ENCODE measurements at places on chromosomes 5 and 9.
A peak's percentile ranks its signal among the peaks of the same experiment; 100 is the strongest.

GRCh38 chr9:85511746-85512145 is 230.0 kb downstream of the AGTPBP1 start:
- DNase-seq, result no peak

- no peak for DNase-seq
Measured at GRCh38 chr9:78898234-78898633, 601.3 kb downstream of the PSAT1 start.

DNA sequence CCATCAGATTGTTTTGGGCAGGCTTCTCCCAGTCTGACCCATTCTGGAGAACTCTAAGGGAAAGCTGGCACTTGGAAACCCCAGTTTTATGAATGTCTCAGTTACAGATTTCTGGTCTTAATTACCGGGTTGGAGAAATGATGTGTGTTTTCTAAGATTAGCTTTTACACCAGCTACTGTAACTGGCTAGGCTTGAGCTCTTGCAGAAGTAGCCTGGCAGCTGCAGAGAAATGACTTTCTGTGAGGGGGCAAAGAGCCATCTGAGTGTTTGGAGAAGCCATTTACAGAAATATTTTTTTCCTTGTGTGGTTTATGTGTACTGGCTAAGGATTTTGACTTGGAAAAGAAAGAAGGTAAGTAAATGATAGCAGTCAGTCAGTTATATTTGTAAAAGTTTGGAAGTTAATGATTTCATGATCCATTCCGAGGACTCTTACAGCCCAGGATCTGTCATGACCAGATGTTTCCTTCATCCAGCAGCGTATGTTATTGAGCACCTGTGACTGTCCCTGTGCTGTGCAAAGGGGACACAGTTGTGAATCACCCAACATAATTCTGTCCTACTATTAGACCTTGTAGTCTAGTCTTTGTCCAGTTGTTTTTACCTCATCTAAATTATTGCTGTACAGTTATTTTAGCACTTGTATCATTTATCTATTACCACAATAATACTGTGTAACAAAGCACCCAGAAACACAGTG is 53.7 kb upstream of the GDNF start:
- no peak for DNase-seq

- DNase-seq, result no peak
Measured at GRCh38 chr9:21904776-21905175, 89.4 kb downstream of the CDKN2A start.

- no peak for DNase-seq
Measured at GRCh38 chr5:126587551-126588390, 7.2 kb downstream of the ALDH7A1 start.

- no peak for DNase-seq
Measured at GRCh38 chr9:128393145-128393775, 22.1 kb downstream of the URM1 start.

DNA sequence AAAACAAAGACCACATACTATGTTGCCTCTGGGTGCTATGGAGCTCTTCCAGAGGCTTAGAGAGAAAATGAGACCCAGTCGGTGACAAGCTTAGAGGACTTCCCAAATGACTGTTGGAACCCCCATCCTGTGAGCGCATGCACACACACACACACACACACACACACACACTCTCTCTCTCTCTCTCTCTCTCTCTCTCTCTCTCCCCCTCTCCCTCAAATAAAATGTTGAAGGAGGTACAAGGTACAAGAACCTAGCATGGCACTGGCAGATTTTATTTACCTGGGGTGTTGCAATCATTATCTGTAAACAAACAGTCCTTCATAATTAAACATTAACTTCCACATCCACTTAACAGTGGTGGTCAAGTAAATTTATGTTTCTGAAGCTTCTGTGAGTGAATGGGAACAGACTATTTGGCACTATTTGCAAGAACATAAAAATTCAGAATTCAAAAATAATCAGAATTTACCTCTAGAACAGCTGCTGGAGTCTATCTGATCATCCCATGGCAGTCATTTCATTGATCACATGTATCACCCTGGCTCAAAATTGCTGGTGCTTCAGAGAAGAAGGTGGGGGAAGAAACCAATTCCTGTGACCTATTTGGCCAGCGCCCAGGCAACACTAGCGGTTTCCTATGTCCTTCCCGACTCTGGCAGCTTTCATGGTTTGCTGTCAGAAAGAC is 24.9 kb downstream of the TRPM3 start:
- no peak for DNase-seq

DNA sequence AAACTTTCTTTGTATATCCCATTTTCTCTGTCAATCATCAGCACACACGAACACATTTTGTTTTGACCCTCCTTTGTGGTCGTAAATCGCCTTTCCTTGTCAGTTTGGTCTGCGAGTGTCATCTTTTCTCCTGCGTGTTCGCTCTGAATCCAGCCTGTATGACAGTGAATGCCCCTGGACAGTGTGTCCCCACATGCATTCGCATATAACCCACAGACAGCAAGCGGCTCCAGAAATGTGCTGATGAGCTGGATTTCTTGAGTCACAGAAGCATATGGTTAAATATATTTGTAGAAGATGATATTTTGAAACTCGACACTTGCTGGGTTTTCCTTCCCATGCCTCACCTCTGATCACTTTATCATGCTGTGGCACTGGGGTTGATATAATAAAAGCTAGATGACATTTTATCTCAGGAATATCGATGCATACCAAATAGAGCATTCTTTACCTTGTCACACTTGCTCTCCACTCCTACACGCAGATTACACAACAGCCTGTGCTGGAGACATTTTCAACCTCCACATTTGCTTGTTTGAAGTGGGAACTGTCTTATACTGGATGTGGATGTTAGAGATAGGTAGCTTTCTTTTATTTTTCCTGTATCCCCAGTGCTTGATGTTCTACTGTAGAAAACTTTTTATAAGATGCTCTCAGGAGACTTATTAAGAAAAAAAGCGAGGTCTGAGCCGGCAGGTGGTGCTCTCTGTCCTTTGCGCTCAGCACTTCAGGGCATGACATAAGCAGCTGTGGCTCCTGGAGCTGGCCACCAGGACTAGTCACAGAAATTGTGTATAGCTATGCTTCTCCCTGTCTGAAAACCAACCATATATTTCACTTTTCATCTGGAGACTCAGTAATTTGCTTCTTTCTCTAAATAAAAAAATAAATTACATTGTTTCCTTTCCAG is 215.1 kb downstream of the SH3GL2 start:
- no peak for DNase-seq

DNA sequence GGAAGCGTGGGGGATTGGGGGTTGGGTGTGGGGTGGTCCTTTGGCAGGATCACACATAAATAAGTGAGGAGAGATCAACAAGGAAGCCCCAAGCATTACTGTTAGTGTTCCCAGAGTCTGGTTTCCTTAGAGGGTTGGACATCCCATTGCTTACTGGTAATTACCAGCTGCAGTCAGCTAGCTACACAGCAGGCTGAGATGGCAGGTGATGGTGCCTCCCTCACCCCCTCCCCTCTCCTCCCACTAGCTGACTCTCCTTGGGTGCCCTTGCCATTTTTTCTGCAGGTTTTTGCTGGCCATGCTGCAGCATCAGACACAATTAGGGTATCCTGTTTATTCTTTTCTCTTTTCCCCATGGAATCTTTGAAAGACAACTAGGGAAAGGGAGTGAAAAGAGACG is 107.5 kb upstream of the TLR4 start:
- no peak for DNase-seq

GRCh38 chr9:95773053-95773418 is 102.5 kb upstream of the ERCC6L2 start:
- no peak for DNase-seq

DNA sequence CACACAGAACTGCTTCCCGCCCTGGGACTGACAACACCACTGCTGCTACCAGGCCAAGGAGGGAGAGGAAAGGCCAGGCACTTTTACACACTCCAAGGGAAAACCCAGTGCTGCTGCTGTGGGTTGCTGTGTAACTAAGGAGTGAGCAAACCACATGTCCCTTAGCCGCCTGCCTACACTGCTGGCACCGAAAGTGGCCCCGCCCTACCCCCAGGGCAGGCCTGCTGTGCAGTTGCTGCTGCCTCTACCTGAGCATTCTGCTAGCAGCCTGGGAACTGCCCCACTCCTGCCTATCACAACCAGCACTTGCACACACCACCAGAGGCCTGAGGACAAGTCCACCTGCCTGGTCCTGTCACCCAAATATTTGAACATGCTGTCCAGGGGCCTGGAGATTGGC is 740.9 kb downstream of the DTWD2 start:
- DNase-seq, result no peak

GRCh38 chr5:137566118-137566541 is 67.0 kb upstream of the SPOCK1 start:
- no peak for DNase-seq

- no peak for DNase-seq
Measured at GRCh38 chr5:109935833-109936490, 246.2 kb downstream of the MAN2A1 start.

- DNase-seq, result peak; percentile 51
Measured at GRCh38 chr5:172450861-172451695, 3.2 kb downstream of the SH3PXD2B start.

GRCh38 chr9:2955575-2955974 is 111.7 kb upstream of the PUM3 start:
- DNase-seq, result no peak

DNA sequence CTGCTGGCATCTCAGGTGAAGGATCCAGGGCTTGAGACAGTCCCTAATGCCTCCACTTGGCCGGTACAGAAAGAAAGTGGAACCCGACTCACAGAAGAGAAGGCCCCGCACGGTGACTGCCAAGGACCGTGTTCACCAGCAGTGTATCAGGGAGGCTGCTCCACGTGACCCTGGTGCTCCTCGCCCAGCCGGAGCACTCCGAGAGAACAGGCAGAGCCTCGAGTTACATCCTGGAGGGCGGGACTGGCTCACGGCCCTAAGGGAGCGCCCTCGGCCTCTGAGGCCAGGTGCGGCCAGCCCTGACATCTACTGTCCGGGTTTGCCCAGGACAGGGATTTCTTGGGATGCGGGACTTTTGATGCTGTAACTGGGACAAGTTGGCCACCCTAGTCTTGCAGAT is 104.0 kb upstream of the SARDH start:
- DNase-seq, result no peak

DNA sequence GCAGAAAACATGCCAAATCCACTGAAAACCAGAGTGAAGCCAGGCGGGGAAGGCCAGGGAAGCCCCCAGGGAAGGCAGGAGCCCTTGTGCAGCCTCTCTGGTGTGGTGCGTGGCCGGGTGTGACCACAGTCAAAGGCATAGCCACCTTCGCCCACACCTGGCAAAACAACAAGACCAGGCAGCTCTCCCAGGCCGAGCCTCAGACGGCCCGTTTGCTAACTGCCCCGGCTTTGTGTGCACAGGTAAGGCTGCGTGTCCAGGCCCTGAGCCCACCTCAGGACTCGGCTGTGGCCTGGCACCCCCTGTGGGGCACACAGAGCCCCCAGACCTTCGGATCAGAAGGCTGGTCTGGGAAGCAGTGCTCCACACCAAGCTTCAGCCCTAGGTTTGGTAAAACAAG is 6.1 kb downstream of the TMEM250 start:
- no peak for DNase-seq

DNA sequence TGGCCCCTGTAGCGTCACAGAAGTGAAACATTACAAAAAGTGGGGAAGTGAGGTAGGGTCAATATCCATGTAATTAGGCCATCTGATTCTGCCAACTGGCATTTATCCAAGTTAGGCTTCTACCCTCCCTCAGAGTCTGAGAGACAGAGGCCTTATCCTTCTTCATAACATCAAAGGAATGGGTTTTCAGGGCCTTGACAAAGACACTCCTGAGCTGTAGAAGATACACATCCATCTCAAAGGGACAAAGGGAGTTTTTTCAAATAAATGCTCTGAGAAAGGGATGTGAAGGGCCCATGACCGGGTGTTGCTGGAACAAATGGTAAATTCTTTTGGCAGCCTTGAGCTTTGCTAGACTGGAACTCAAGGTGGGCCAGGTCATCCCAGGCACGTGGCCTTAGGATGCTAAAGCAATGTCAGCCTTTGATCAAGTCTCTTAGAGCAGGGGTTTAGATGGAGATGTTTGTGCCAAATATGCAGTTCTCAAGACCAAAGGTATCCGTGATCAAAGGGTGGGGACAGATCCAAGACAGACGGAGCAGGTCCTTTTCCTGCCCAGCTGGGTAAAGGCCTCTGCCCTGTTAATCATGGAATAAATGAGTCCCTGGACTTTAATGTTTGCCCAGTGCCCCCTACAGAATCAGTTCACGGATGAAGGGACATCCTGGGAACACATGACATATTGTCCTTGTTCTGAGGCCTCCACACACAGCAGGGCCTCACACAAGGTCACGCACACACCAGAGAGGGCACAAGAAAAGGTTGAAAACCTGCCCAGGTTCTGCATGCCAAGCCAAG is 10.0 kb upstream of the FAM169A start:
- DNase-seq, result no peak

- no peak for DNase-seq
Measured at GRCh38 chr5:12901696-12902095, 997.5 kb upstream of the CTNND2 start.

- DNase-seq, result no peak
Measured at GRCh38 chr5:69432412-69433206, 17.7 kb downstream of the MARVELD2 start.
